ENCODE measurements at places on chromosomes 16 and 17.

DNA sequence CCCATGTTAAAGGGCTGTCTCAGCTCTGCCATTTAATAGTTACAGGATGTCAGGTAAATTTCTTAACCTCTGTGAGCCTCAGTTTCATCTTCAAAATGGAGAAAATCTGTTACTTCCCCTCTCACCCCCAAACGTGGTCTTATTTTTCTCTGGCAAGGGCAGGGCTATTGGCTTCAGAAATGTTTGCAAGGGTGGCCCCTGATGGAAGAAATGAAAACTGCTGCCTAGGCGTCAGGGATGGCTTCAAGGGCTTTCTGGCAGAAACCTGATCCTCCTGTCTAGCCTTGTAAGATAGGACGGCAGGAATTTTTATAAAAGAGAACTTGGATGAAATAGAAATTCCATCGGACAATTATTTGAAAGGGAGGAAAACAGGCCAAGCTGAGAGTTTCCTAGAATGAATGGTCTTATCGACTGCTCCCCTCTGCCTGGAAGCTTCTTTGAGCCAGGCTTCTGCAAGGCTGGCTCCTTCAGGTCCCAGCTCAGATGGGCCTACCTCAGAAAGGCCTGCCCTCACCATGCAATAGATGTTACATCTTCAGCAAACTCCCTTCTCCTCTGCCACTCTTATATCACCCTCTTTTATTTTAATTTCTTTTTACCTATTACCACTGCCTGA is 43.0 kb upstream of the TANGO6 start:
- DNase-seq = peak; percentile 90

GRCh38 chr16:58837950-58838349 is 103.8 kb upstream of the GOT2 start:
- no peak for DNase-seq

DNA sequence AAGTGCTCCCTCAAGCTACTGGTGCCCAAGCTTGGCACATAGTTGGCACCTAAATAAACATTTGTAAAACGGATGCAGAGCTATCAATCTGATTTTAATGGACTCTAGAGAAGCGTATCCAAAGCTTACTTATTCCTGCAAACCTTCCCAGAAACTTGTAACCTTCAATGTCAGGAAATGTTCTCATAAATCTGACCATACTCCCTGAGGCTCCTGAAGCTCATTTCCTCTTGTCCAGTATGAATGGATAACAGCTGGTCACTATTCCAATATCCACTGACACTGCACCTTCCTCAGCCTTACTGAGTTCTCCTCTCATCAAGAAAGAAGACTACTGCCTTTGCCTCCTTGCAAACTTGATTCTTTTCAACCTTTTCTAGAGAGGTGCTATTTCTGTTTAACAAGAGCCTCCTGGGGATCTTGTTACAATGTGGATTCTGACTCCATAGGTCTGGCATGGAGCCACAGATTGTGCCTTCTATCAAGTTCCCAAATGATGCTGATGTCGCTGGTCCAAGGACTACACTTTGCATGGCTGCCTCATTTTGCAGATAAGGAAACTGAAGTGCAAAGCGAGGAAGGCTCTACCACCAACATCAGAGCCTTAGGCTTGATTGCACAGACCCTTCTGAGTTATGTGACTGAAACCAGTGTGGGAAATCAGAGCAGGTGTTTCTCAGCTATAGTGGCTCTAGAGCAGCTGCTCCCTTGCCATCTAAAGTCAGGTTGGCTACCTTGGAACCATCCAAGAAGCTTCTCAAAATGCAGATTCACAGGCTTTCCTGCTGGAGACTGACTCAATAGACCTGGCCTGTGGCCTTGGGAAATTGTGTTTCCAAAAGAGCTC is 377.8 kb downstream of the SOX9 start:
- DNase-seq = no peak

- peak; percentile 32 for DNase-seq
Observed at GRCh38 chr16:69921127-69921526, 30.0 kb upstream of the CLEC18A start.

GRCh38 chr17:49031965-49032928 is 35.1 kb downstream of the IGF2BP1 start:
- peak; percentile 82 for DNase-seq

- DNase-seq = no peak
Observed at GRCh38 chr17:81084680-81085419, 49.9 kb downstream of the BAIAP2 start.

- no peak for DNase-seq
Observed at GRCh38 chr16:55846598-55847346, 13.9 kb upstream of the CES1 start.

GRCh38 chr17:81966343-81967243 is 5.6 kb upstream of the NOTUM start:
- peak; percentile 44 for DNase-seq

DNA sequence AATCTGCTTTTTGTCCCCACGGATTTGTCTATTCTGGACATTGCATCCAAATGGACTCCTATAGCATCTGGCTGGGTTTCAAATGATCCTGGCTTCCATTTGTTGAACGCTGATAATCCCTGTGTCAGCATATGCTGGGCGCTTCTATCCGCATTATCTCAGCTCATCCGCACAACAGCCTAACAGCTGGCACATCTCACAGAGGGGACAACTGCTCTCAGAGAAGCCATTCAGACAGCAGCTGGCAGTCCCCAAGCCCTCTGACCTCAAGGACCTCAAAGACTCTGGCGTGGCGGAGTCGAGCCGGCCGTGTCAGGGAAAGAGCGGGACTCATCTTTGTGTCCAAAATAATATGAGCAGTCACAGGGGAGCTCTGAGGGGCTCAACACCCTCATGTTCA is 82.3 kb downstream of the NT5M start:
- no peak for DNase-seq

DNA sequence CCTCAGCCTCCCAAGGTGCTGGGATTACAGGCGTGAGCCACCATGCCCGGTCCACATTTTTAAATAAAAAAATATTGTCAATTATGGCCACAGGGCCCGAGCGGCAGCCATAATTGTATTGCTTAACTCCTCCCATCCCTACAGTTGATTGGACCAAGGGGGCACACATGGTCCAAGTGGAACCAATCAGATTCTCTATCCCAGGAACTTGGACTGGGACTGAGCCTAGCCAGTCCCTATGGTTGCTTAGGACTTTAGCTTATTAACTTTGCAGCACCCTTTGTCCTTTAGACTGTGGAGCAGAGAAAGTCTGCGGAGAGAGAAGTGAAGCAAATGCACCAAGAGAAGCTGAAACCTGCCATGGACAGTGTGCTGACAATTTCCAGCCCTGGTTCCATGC is 5.5 kb upstream of the RDM1 start:
- DNase-seq = no peak

DNA sequence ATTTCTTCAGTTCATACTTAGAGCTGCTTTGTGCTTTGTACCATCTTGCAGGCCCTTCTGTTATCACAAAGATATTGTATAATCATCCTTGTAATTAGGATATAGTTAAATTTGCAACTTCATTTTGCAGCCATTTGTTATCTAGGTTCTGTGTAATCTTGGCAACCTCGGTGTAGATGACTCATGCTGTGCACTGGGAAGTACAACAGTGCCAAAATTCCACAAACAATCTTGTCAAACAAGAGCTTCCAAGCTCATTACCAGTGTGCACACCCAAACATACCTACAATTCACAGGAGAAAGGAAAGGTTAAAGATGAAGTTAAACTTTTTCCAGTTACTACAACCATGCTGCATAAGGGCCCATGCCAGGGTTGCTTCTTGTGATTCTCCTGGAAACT is 1231.8 kb downstream of the CDH11 start:
- peak; percentile 70 for DNase-seq

DNA sequence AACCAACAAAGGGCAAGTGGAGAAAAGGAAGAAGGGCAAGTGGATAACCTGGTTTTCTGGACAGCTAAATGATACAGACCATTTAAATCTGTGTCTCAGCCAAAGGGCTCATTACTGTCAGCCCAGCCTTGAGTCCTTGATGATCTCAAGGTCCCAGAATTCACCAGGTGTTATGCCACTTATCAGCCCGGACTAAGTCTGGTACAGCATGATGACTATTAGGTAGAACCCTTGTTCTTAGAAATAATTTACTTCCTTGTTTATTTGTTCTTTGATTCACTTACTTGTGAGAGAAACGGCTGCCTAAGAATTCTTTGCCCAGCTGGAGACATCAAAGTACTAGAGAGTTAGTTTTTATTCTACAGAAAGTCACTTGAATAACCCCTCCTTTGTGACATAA is 3.5 kb downstream of the PDILT start:
- no peak for DNase-seq

GRCh38 chr17:31248986-31249834 is 47.8 kb downstream of the OMG start:
- DNase-seq = peak; percentile 77

DNA sequence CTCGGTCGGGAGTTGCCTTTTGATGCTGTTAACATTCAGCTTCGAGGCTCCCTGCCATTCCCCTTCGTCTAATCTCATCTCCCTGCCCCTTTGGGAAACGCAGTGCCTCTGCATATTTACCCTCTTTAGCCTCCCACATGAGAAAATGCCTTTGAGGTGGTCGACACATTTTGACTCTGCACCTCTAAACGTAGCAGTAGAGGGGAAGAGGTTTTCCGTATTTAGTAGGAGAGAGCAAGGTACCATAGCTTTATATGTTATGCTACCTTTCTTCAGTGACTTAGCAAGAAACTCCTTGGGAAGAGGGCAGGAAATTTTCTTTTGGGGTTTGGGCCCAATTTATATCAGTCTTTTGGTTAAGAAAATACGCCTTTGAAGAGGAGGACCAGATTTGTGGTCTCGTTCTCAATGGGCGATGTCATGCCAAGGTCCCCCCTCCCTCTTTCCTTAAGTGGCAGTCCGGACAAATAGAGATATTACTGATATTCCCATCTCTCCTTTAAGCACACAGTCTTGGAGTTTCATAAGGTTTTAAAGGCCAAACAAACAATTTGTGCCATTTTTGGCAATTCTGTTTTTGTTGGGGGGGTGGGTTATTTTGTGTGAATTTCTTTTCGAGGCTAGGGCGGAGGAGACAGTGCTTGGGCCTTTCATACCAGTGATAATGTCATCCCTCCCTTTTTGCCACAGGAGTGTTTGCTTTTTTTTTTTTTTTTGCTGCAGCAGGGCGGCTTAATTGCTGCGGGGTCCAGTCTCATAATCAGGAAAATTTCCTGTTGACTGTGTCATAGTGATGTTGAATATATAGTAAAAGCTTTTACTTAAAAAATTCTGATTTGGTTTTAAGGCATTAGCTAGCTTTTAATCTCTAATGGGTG is 1.5 kb downstream of the PAFAH1B1 start:
- DNase-seq = no peak

Measured in fibroblast of skin of abdomen (primary cell).